ENCODE measurements at places on chromosomes 5 and 9. TPM values are rescaled to one million over a fixed set of nuclear protein-coding genes. Genes with fewer than 3 reads are reported as not detected.
A peak's percentile ranks its signal among the peaks of the same experiment; 100 is the strongest.

- no peak for DNase-seq
Measured at GRCh38 chr5:97545886-97546535, 363.0 kb upstream of the RIOK2 start.

- no peak for DNase-seq
Measured at GRCh38 chr5:58912116-58912515, 329.2 kb downstream of the RAB3C start.

DNA sequence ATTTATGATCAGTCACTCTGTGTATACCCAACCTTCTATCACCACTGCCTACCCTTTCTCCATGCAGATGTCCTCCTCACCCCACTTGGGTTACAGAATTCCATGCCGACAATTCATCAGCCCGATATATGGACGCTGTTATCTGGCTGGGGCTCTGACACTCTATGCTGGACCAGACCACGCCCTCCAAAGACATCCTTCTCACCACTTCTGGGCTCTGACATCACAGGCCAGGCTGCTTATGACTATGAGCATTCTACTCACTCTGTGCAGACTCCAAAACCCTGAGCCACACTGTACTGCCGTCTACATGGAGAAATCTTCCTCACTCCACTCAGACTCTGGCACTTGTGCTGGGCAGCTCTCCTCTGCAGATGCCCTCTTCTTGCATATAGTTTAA is 7.6 kb upstream of the AK3 start:
- DNase-seq: no peak

- DNase-seq: no peak
Measured at GRCh38 chr5:132772291-132773070, 4.6 kb downstream of the SEPTIN8 start.

- DNase-seq: no peak
Measured at GRCh38 chr9:108709997-108710396, 145.8 kb downstream of the ACTL7B start.

GRCh38 chr9:133162861-133163503 is 732 bp downstream of the GBGT1 start:
- peak; percentile 28 for DNase-seq

GRCh38 chr9:121667214-121667613 is 15.8 kb downstream of the DAB2IP start:
- no peak for DNase-seq

GRCh38 chr5:117205894-117206293 is 631.3 kb upstream of the SEMA6A start:
- DNase-seq: no peak

- DNase-seq: no peak
Measured at GRCh38 chr9:13023498-13023897, 248.7 kb downstream of the LURAP1L start.

DNA sequence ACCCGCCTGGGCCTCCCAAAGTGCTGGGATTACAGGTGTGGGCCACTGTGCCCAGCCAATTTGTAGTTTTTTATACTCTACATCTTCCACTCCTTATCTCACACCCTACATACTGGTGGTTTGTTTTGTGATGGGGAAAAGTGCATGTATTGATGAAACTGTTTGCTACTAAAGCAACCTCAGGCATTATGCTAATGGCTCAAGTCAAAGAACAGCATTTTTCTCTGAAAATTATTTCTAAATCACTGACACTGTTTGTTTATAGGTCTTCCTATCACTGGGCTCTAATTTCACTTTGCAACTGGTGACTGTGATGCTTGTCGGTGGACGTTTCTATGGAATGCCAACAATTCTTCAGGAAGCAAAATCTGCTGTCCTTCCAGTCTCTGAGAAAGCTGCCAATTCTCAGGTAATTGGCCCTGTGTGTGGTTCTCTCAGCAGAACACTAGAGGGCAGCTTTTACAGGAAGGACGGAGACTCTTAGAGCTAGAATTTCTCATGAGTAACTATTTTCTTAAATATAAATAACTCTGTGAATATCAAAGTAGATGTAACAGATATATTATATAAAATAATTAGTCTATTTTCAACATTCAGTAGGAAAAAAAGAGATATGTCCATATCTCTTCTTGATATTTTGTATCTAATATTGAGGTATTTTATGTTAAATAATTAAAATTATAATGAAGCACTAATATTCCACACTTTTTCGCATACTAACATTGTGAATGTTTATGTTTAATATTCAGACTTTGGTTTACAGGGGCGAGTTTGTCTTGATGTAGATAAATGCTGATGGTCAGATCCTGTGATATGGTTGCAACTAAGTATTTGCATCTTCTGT is 244.1 kb downstream of the ADGRV1 start:
- DNase-seq: peak; percentile 70

- no peak for DNase-seq
Measured at GRCh38 chr5:169913479-169913878, 66.8 kb downstream of the INSYN2B start.

- no peak for DNase-seq
Measured at GRCh38 chr5:129426071-129426470, 34.0 kb upstream of the ADAMTS19 start.

GRCh38 chr5:59393585-59394420 is 499.7 kb downstream of the PDE4D start:
- no peak for DNase-seq

DNA sequence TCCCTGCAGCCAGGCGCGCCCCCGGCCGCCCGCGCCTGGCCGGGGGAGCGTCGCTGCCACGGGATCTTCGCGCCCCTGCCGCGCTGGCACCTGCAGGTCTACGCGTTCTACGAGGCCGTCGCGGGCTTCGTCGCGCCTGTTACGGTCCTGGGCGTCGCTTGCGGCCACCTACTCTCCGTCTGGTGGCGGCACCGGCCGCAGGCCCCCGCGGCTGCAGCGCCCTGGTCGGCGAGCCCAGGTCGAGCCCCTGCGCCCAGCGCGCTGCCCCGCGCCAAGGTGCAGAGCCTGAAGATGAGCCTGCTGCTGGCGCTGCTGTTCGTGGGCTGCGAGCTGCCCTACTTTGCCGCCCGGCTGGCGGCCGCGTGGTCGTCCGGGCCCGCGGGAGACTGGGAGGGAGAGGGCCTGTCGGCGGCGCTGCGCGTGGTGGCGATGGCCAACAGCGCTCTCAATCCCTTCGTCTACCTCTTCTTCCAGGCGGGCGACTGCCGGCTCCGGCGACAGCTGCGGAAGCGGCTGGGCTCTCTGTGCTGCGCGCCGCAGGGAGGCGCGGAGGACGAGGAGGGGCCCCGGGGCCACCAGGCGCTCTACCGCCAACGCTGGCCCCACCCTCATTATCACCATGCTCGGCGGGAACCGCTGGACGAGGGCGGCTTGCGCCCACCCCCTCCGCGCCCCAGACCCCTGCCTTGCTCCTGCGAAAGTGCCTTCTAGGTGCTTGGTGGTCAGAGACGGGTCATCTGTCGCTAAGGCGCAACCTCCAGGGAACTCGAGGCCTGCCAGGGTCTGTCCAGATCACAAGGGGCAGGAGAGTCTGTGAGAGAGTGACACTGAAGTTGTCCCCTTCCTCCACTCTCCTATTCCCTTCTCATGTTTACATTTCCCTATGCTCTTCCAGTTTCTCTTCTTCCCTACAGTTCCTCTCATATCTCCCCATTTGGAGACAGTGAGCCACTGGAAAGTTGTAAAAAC is 1.3 kb downstream of the GPR150 start:
- peak; percentile 75 for DNase-seq

GRCh38 chr9:115057559-115057958 is 60.4 kb downstream of the TNC start:
- no peak for DNase-seq

GRCh38 chr9:89781838-89782540 is 177.2 kb downstream of the GADD45G start:
- no peak for DNase-seq

- no peak for DNase-seq
Measured at GRCh38 chr9:38372762-38373619, 19.5 kb upstream of the ALDH1B1 start.

DNA sequence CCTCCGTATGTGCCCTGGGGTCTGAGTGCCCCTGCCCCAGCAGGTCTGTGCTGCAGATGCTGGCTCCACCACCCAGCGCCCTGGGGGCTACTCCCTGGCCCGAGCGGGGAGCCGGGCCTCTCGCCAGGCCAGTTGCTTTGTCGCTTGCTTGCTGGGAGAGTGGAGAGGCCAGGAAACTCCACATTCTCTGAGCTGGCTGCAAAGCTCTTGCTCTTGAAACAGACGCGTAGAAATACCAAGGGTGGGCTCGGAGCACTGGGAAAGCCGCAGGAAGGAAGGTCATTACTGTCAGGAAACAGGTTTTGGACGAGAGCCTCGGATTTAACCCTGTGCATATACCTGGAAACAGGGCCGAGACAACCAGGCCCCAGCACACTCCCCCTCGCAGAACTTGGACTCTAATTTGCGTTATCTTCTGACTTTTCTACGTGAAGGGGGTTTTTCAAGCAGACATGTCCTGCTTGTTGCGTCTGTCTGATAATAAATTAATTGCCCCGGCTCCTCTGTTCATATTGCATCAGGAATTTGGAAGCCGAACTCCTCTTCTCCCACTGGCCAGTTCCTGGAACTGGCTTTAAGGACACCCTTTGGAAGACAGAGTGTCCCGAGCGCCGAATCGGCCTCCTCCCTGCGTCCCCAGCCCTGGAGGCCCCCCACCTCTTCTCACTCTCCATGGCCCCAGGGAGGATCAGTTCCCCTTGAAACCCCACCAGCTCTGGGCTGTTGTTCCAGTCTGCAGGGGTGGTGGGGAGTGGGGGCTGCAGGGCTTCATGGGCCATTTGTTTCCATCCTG is 11.2 kb downstream of the ADAMTSL2 start:
- no peak for DNase-seq

DNA sequence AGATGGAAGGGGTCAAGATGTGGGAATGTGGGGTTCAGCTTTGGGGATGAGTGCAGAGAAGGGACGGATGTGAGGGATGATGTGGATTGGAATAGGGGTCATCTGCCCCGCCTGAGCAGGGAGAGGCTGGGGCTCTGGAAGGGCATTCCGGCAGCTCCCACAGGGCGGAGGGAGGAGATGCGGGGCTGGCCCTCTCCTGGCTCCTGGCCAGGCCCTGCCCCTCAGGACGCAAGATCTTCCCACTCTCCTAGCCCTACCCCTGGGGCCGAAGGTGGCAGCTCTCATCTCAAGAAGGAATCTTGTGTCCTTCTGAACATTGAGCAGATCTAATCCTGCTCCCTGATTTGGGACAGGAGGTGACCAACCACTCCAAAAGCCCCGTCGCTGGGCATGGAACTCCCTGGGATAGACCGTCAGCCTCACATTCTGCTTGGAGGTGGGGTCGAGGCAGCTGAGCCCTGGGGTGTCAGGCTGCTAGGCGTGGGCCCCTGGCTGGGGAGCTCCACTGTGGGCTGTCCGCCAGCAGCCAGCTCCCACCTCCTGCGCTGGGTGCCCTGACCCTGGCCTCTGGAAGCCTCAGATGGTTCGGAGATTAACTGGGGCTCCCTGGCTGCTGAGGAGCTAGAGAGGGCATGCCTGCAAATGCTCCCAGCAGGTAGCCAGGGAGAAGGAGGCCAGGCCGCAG is 125.2 kb downstream of the ZNF354C start:
- DNase-seq: no peak

DNA sequence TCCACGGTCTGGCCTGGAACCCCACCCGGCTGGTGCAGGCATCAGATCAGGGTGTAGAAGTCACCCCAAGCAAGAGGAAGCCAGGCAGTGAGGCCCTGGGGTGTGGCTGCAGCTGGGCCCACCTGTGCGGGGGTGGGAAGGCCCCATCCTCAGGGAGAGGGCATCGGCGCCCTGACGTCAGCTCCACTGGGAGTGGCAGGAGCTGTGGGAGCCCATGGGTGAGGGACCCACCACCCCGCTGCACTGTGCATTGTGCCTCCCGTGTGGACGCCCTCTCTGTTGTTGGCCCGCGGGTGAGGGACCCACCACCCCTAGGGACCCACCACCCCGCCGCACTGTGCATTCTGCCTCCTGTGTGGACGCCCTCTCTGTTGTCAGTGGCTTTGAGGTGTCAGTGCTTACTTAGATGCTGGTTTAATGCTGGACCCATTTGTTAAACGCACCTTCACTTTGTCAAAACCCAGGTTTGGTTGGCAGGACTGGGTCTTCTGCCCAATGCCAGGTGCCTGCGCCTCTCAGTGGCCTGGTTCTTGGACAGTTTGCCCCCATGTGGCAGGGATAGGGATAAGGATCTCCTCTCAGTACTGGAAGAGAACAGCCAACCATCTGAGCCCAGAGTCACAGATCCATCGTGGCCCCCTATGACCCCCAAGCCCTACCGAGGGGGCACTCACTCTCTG is 6.9 kb upstream of the EXOC3 start:
- DNase-seq: peak; percentile 52

GRCh38 chr5:92455011-92455410 is 1071.9 kb upstream of the ARRDC3 start:
- DNase-seq: no peak

GRCh38 chr9:74528207-74528606 is 31.1 kb downstream of the RORB start:
- DNase-seq: no peak

- DNase-seq: no peak
Measured at GRCh38 chr9:106616851-106617345, 246.1 kb upstream of the ZNF462 start.

- DNase-seq: no peak
Measured at GRCh38 chr5:43601454-43602260, 1.3 kb upstream of the NNT start.

DNA sequence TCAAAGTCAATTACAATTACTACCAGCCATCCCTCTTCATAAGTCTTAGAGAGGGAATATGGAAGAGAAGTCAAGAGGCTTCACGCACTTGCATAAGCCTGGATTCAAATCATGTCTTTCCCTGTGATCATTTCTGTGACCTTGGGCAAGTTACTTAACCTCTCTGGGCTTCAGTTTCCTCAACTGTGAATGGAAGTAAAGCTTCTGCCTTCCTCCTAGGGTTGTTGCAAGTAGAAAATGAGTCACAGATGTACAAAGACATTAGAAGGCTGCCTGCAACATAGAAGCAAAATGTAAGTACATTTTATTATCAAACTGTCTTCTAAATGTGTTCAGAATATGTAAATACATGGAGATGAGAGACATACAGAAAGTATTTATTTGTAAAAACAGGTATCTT is 42.3 kb upstream of the SEMA6A start:
- DNase-seq: no peak

DNA sequence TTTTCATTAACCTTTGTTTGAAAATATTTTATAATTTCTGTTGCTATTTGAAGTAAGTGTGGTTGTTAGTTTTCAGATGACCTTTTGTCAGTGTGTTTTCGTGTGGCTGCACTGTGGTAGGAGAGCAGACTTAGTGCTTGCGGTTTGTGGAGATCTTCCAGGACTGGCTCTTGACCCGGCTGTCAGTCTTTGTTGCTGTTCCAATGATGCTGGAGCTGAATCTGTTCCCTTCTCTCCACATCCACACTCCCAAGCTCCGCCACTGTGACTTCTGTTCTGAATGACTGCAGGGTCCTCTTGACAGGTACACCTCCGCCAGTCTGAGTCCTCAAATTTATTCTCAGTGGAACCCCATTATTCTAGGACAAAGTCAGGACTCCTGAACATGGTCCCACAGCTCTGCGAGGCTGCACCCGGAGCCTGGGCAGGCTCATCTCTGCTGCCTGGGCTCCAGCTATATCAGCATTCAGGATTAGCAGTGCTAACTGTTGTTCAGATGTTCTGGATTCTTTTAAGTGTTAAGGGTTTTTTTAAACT is 126.0 kb downstream of the WNK2 start:
- DNase-seq: no peak

Gene DAB2IP
- total RNA-seq: 24.3 TPM

Gene SLC46A2
- total RNA-seq: not detected

Gene PCDHGA2
- 0.71 TPM for total RNA-seq

Gene TICAM2
- total RNA-seq: 0.03 TPM

Gene DENND1A
- total RNA-seq: 48.1 TPM

Gene TAF1L
- not detected for total RNA-seq

Gene OBP2B
- total RNA-seq: not detected

Gene LCP2
- total RNA-seq: not detected

Gene CEL
- total RNA-seq: 2.2 TPM

Gene TRPM3
- 37.2 TPM for total RNA-seq
